ENCODE measurements at places on chromosomes 5 and 9. TPM values are rescaled to one million over a fixed set of nuclear protein-coding genes. Genes with fewer than 3 reads are reported as not detected.
A peak's percentile ranks its signal among the peaks of the same experiment; 100 is the strongest.

The LCN10 gene
- not detected for total RNA-seq

- H3K27ac ChIP-seq = no peak overlapping the region
- no peak for DNase-seq
- H3K27me3 ChIP-seq = peaks cover 83% of the 10 kb centered on the region
- H3K4me3 ChIP-seq = no peak overlapping the region
- H3K4me1 ChIP-seq = peaks cover 3% of the 10 kb centered on the region
Observed at GRCh38 chr9:126705767-126706697, 92.3 kb downstream of the LMX1B start.

- H3K36me3 ChIP-seq = peaks cover 5% of the 10 kb centered on the region
- H3K27me3 ChIP-seq = peaks cover 12% of the 10 kb centered on the region
- H3K4me1 ChIP-seq = peaks cover 3% of the 10 kb centered on the region
Observed at GRCh38 chr9:123414204-123414603, 58.2 kb downstream of the CRB2 start.

DNA sequence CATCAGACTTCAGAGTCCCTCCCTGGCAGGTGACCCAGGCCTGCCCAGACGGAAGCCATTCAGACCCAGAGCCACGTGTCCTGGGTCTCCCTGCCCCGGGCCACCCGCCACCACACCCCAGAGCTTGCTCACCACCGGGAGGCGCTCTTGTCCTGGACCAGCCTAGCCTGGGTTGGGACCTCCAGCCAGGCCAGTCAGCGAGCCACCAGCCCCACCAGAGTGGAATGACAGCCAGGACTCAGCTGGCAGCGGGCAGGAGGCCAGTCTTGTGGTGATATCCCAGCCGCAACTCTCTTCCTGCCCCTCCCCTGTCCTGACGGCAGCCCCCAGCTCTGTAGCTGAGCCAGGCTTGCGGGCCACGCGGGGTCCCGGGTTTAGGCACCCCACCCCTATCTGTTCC lies 1.7 kb upstream of the PTGDS start:
- H3K27me3 ChIP-seq = peaks cover 17% of the 10 kb centered on the region
- H3K4me1 ChIP-seq = no peaks in the 10 kb centered on the region
- H3K27ac ChIP-seq = no peak overlapping the region
- H3K36me3 ChIP-seq = no peaks in the 10 kb centered on the region
- no peak for DNase-seq
- no peak overlapping the region for H3K4me3 ChIP-seq

GRCh38 chr9:4168526-4168925 lies 131.3 kb downstream of the GLIS3 start:
- H3K4me1 ChIP-seq = peaks cover 19% of the 10 kb centered on the region
- no peak overlapping the region for H3K27ac ChIP-seq
- DNase-seq = no peak
- H3K27me3 ChIP-seq = no peaks in the 10 kb centered on the region
- no peak overlapping the region for H3K4me3 ChIP-seq
- H3K36me3 ChIP-seq = peaks cover 5% of the 10 kb centered on the region

DNA sequence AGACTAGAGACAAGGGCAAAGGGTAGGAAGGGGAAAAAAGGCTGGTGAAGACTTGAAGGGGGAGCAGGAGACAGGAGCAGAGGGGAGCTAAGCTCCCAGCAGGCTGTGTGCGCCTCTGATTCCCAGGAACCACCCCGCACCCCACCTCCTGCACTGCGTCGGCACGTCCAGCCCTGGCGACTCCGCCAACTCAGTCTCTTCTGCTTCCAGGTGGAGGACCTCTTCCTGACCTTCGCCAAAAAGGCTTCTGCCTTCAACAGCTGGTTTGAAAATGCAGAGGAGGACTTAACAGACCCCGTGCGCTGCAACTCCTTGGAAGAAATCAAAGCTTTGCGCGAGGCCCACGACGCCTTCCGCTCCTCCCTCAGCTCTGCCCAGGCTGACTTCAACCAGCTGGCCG lies 30.5 kb downstream of the DYNC2I2 start:
- peak overlapping the region; percentile 10 for H3K27ac ChIP-seq
- no peaks in the 10 kb centered on the region for H3K27me3 ChIP-seq
- no peak overlapping the region for H3K4me3 ChIP-seq
- H3K36me3 ChIP-seq = peaks cover 29% of the 10 kb centered on the region
- H3K4me1 ChIP-seq = no peaks in the 10 kb centered on the region

GRCh38 chr9:112048924-112049691 lies 126.0 kb downstream of the SUSD1 start:
- H3K4me3 ChIP-seq = no peak overlapping the region
- H3K4me1 ChIP-seq = no peaks in the 10 kb centered on the region
- peaks cover 29% of the 10 kb centered on the region for H3K36me3 ChIP-seq
- no peaks in the 10 kb centered on the region for H3K27me3 ChIP-seq

DNA sequence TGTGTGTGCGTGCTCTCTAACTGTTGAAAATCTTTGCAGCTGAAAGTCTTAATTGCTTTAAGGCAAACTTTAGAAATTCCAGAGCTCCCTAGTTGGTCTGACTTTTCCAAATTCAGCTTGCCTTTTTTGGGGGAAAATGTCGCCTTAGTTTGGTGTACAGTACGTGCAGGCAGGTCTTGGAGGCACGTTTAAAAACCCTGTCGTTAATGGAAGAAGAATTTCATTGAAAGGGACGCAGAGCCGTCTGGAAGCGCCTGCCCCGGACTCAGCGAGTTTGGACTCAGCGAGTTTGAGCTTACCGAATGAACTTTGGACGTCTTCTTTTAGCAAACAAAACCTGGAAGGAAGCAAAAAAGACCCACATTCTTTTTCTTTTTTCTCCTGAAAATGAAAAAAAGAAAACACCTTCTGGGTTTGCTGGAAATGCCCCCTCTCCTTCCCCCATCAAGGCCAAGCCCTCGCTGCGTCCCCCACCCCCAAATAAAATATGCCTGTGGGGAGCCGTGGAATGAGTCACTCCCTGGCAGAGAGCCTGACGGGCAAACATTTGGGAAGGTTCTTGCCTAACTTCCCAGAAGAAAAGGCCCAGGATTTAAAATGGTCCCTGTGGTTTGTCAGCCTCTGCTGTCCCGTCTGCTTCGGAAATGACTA lies 1.5 kb downstream of the NEK6 start:
- no peaks in the 10 kb centered on the region for H3K36me3 ChIP-seq
- H3K4me3 ChIP-seq = peak overlapping the region; percentile 94
- peaks cover 5% of the 10 kb centered on the region for H3K27me3 ChIP-seq
- DNase-seq = no peak

DNA sequence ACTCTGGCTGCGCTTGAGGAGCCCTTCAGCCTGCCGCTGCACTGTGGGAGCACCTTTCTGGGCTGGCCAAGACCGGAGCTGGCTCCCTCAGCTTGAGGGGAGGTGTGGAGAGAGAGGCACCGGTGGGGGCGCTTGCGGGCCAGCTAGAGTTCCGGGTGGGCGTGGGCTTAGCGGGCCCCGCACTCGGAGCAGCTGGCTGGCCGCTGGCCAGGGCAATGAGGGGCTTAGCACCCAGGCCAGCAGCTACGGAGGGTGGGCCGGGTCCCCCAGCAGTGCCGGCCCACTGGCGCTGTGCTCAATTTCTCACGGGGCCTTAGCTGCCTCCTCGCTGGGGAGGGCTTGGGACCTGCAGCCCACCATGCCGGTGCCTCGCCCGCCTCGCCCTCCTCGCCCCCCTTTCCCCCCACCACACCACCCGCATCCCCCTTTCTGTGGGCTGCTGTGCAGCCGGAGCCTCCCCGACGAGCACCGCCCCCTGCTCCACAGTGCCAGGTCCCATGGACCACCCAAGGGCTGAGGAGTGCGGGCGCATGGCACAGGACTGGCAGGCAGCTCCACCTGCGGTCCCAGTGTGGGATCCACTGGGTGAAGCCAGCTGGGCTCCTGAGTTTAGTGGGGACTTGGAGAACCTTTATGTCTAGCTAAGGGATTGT lies 954.5 kb downstream of the DTWD2 start:
- H3K36me3 ChIP-seq = peaks cover 1% of the 10 kb centered on the region
- no peaks in the 10 kb centered on the region for H3K4me1 ChIP-seq
- H3K27me3 ChIP-seq = no peaks in the 10 kb centered on the region
- DNase-seq = no peak

DNA sequence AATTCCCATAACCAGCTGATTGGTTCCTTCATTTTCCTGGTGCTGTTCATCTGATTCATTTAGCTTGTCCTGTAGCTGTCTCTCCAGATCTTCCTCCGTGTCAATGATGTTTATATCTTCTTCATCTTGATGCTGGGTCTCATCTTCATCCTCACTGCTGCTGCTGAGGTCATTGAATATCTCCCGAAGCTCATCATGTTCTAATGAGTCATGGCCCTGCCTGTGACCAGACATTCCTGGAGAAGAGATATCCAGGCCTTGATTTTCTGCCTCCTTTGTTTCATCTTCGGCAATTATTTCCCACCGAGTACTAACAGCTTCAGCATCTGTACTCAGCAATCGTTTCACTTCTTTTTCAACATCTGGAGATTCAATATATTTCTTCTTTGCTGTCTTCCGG lies 1.4 kb downstream of the TAF7 start:
- no peaks in the 10 kb centered on the region for H3K27me3 ChIP-seq
- peak overlapping the region; percentile 100 for H3K27ac ChIP-seq
- H3K4me3 ChIP-seq = peak overlapping the region; percentile 99
- no peaks in the 10 kb centered on the region for H3K4me1 ChIP-seq
- no peak for DNase-seq

GRCh38 chr9:8917956-8918739 lies 1118.6 kb upstream of the DMAC1 start:
- H3K4me3 ChIP-seq = no peak overlapping the region
- H3K4me1 ChIP-seq = no peaks in the 10 kb centered on the region
- no peak overlapping the region for H3K27ac ChIP-seq
- no peaks in the 10 kb centered on the region for H3K27me3 ChIP-seq
- no peak for DNase-seq
